ENCODE measurements at places on chromosomes 5 and 9.

DNA sequence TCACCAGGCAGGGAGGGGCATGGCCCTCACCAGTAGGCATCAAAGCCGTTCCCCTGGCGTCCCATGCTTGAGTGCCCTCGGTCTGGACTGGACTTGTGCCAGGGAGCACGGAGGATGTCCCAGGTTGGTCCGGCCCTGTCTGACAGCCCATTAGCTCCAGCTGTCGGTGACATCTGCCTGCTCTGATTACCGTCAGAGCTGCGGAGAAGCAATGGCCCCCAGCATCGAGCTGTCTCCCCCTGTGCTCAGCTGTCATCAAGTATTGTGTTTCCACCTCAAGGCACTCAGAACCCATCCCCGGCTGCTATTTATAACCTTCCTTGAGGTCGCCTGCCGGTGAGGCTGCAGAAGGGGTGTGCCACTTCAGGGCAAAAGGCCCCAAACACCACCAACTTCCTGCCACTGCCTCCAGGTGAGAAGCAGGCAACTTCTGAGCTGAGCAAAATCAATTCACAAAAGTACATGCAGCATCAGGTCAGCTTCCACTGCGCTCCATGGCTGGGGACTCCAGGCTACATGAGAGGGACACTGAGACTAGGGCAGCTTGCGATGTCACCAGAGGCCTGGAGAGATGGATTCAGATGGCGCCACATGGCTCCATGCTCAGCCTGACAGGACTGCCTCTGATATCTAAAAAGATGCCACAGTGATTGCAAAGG, 142.7 kb downstream of the C5orf15 start:
- no peak for DNase-seq

DNA sequence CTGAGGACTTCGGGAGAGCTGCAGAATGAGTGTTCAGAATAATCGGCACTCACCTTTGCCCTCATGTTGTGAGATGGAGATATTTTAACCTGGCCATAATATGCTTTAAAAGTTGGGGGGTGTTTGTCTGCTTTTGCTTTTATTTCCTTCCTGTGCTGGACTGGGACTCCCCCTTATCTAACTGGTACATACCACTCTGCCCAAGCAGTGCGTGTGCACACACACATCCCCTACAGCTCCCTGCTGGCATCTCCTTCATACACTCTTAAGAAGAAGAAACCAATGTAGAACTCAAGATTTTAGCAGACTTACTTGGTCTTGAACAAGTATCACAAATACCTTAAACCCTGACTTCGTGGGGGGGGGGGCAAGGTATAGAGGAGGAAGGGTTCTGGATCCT, 146.2 kb upstream of the DMRT1 start:
- DNase-seq = no peak

GRCh38 chr5:11064763-11065450, 303.9 kb upstream of the DAP start:
- no peak for DNase-seq

DNA sequence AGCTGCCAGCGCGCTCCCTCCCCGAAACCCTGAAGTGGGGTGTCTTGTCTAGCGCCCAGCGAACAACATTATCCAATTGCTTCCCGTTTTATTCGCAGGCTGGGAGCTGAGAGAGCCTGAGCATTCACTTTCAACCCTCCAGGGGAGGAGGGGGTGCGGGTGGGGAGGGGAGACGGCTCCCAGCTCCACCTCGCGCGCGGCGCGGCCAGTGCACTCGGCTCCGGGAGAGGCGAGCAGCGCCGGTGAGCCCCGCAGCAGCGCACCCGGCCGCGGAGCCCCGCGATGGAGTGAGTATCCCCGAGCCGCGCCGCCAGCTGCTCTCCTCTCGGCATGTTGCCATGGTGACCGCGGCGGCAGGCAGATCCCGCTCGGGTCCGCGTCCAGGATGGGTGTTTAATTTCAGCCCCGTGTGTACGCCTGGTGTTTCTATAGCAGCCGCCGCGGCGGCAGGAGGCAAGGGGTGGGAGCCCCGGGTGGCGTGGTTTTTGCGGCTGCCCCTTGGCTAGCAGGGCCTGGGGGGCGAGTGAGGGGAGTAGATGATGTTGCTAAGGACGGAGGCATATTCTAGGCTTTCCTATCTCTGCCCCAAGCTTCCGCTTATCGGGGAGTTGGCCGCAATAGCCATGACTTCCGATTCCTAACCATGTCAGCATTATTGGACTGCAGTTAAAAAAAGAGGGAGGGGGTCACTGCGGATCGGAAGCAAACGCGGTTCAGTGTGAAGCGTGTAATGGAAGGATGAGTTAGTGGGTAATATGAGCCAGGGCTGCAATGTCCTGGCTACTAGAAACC, 139.2 kb upstream of the PALM2AKAP2 start:
- no peak for DNase-seq

DNA sequence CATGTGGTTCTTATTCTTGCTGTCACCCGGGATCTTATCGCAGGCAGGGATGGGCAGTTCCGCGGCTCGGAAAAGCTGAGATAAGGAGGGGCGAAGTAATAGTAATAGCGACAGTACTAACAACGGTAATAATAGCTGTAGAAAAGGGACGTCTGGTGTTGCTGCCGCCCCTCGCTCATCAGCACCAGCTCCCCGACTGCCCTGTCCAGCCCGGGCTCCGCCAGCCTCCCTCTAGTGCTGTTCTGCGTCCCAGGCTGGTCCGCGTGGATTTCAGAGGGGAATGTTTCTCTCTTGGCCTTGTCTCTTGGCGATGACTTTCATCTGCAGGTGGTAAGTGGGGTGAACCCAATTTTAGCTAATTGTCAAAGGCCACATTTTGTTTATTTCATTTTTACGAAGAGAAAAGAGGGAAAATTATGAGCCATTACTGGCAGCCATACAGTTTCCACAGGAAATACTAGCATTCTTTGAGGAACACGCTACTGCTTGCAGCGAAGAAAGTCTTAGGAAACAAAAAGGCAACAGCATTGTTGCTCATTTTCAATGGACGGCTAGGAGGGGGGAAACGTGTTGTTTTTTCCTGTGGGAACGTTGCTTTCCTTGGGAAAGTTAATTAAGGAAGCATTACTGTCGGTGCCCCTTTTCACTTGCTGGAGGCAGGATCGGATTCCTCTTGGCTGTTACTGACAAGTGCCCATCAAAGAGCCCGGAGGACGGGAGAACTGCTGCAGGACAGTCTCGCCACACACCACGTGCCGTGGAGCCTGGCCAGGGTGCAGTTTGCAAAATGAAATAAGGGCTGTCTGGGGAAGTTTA, 762 bp downstream of the SNCAIP start:
- no peak for DNase-seq

DNA sequence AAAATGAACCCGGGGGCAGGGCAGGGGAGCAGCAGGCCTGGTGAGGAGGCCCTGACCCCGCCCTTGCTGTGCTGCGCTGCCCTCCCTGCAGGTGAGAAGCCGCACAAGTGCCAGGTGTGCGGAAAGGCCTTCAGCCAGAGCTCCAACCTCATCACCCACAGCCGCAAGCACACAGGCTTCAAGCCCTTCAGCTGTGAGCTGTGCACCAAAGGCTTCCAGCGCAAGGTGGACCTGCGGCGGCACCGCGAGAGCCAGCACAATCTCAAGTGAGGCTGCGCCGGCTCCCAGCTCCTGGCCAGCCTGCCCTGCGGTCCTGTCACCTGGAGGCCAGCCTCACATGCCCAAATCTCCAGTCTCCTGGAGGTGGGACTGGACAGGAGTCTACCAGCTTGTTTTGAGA, 12.3 kb downstream of the GFI1B start:
- no peak for DNase-seq

DNA sequence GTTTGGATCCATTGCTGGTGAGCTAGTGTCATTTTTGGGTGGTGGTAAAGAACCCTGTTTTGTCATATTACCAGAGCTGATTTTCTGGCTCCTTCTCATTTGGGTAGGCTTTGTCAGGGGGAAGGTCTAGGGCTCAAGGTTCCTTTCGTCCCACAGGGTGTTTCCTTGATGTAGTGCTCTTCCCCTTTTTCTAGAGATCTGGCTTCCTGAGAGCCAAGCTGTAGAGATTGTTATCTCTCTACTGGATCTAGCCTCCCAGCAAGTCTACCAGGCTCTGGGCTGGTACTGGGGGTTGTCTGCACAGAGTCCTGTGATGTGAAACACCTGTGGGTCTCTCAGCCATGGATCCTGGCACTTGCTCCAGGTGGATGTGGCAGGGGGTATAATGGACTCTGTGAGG, 145.9 kb downstream of the HINT1 start:
- no peak for DNase-seq

- no peak for DNase-seq
Observed at GRCh38 chr5:110512266-110512665, 214.2 kb downstream of the TMEM232 start.

DNA sequence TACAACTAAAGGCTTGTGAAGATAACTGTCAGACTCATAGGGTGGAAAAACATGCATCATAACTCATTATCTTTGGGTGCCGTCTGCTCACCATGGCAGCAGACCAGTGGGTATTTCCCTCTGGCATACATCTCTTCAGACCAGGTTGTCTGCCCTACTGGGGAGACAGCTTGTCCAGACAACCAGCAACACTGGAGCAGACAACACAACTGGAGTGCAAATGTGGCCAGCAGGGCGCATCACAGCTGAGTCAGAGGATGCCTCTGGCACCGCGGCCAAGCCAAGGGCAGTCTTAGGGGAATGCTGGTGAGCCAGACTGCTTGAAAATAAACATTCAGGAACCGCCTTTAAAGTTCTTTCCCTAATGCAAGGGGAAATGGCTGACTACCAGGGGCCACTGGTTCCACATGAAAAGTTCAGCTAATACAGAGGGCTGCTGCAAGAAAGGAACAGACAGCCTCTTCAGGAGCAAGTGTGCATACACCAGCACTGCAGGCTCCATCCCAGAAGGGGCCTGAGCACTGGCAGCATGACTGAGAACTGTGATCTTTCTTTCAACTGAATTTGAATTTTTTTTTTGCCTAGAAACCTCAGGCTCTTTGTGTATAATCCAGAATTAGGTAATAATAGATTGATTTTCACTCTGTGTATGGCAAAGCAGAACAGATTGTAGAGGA, 77.3 kb downstream of the MAMDC2 start:
- peak; percentile 76 for DNase-seq

- no peak for DNase-seq
Observed at GRCh38 chr9:100098046-100098886, 534 bp downstream of the ERP44 start.

DNA sequence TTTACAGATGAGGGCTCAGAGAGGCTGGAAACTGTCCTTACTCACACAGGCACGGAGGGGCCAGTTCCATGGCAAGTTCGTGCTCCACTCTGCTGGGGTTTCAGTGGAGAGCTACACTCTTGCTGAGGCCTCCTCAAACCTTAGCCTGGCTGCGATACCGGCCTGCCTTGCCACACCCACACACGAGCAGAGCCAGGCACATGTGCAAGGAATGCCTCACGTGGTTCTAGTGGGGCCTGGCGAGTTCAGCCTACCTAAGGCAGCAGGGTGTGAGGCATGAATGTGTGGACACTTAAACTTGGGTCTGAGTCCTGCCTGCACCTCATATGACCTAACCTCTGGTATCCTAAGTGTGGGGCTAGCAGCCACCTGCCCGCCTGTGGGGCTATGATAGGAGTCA, 21.5 kb upstream of the PRDM12 start:
- DNase-seq = no peak

DNA sequence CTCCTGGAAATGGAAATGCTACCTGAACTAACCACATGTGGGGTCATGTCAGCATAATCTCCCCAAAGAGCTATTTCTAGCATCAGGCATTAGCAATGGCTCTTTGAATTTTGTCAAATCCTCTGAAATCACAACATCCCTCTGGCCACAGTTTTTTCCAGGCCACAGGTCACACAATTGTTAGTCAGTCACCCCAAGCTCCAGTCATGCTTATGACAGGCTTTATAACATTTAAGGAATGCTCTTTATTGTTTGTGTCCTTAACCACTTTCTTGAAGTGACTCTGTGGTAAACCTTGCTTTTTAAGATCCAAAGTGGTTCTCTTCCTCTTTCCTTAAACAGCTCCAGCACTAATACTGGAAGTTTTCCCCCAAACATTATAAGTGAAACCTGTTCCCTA, 169.2 kb upstream of the HMHB1 start:
- DNase-seq = no peak

GRCh38 chr5:129804705-129805104, 56.8 kb downstream of the MINAR2 start:
- no peak for DNase-seq

GRCh38 chr5:157384971-157385709, 74.9 kb upstream of the NIPAL4 start:
- DNase-seq = peak; percentile 100
